T-helper 22 cell (primary cell): ENCODE measurements at places on chromosomes 11 and 22.

GRCh38 chr11:77086521-77087472 is 15.8 kb upstream of the OMP start:
- DNase-seq = no peak

DNA sequence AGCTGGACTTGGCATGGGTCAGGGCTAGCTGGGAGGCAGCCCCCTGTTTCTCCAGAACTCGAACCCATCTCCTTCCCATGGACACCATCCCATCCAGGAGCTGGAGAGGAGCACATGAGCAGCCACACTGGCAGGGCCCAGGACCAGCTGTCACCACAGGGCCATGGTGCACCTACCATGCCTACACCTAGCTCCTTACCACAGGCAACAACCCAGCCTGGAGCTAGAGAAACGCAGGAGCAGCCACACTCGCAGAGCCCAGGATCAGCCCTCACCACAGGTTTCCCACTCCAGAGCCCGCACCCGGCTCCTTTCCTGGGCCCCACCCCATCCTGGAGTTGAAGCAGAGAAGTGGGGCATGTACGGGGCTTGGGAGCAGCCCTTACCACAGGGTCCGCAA is 50.2 kb downstream of the GAB4 start:
- DNase-seq = no peak

DNA sequence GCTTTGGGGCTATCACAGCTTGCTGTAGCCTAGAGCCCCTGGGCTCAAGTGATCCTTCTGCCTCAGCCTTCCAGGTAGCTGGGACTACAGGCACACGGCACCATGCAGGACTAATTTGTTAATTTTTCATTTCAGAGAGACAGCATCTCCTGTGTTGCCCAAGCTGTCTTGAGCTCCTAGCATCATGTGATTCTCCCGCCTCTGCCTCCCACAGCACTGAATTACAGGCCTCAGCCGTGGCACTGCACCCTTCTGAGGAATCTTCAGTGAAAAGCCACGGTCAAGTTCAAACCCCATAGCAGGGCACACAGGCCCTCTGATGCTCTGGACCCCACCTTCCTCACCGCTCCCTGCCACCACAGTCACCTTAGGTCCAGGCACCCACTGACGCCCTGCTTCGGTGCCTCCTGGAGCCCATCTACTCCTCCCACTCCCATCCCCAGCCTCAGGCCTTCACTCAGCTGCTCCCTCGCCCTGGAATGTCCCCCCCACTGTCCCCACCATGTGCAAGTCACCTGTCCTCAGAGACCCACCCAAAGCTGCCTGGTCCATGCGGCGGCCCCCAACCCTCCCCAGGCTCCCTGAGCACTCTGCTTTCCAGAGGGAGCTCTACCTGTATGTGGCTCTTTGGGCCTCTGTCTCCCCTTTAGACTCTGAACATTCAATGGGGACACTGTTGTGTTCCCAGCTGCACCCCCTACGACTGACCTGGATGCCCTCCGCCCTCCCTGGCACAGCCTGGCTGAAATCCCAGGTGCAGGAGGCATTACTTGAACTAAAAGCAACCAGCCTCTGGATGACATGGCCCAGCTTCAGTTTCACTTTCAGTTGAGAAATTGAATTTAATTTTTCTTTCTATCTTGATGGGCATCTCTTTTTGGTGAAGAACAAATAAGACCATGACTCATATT is 1.6 kb downstream of the APOL2 start:
- DNase-seq = no peak

- DNase-seq = no peak
These were observed 36.1 kb downstream of the CYP2R1 start for GRCh38 chr11:14855890-14856289.

GRCh38 chr22:42997582-42998090 is 17.3 kb downstream of the PACSIN2 start:
- no peak for DNase-seq

- no peak for DNase-seq
These were observed 7.8 kb downstream of the MYEOV start for GRCh38 chr11:69301455-69302401.

GRCh38 chr22:30810105-30810504 is 115.4 kb downstream of the OSBP2 start:
- DNase-seq = no peak

- DNase-seq = no peak
These were observed 45.7 kb downstream of the PAMR1 start for GRCh38 chr11:35479731-35480130.

GRCh38 chr11:58845386-58845785 is 882 bp upstream of the GLYATL2 start:
- no peak for DNase-seq

- no peak for DNase-seq
These were observed 556.5 kb downstream of the INSC start for GRCh38 chr11:15671216-15671615.
